Fibroblast of pulmonary artery (primary cell): ENCODE measurements at places on chromosomes 5 and 9.

DNA sequence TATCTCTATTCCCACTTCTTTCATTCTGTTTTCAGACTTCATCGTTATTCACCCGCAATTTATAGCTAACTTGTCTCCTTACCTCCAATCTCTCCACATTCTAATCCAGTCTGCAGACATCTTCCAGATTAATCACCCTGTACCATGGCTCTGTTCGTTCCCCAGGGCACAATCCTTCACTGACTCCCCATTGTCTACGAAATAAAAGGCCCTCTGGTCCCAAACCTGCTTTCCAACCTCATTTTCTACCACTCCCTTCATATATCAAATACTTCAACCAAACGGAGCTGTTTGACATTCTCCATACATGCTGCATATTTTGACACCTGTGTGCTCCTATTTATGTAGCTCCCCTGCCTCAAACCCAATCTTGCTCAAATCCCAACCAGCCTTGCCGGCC lies 1720.6 kb upstream of the WWC1 start:
- DNase-seq = no peak

- no peak for DNase-seq
These were observed 97.8 kb downstream of the MAST4 start for GRCh38 chr5:66694036-66694435.

GRCh38 chr9:1050125-1050895 lies at the start of gene DMRT2:
TSS of gene DMRT2 (plus strand) at chr9:1050357. CDS start at chr9:1051614, 1,257 bp downstream.
- DNase-seq = peak; percentile 70

- no peak for DNase-seq
These were observed 14.2 kb downstream of the CACNA1B start for GRCh38 chr9:137891588-137892423.

- no peak for DNase-seq
These were observed 3.0 kb upstream of the CRB2 start for GRCh38 chr9:123353041-123353440.

- DNase-seq = no peak
These were observed 14.3 kb downstream of the OTULINL start for GRCh38 chr5:14595891-14596290.

- no peak for DNase-seq
These were observed 9.4 kb downstream of the FBXW11 start for GRCh38 chr5:171997011-171997410.

GRCh38 chr9:124120272-124120671 lies 108.7 kb downstream of the LHX2 start:
- DNase-seq = no peak

DNA sequence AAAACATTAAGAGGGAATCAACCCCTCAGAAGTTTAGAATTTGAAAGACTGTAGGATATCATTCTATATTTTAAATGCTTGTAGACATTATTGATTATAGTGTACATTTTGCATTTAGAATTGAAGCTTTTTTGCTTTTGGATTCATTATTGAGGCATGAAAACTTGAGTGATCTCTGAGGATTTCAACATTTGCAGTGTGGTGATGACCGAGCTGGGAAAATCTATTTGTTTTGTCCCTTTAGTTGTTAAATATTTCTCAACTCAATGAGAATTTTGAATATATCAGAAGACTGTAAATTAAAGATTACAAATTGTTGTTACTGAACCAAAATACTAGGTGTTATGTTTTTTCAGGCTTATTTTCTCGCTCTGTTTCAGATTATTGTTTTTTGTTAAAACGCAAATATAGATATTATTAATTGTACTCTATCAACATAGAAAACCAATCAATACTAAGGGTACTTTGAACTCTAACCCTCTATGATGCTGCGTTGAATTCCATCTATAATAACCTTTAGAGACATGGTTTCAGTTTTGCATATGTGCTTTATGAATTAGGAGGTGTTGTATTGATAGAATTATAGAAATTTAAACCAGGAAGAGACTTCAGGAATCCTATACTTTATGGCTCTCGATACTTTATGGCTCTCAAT lies 19.3 kb upstream of the DMRTA1 start:
- no peak for DNase-seq

DNA sequence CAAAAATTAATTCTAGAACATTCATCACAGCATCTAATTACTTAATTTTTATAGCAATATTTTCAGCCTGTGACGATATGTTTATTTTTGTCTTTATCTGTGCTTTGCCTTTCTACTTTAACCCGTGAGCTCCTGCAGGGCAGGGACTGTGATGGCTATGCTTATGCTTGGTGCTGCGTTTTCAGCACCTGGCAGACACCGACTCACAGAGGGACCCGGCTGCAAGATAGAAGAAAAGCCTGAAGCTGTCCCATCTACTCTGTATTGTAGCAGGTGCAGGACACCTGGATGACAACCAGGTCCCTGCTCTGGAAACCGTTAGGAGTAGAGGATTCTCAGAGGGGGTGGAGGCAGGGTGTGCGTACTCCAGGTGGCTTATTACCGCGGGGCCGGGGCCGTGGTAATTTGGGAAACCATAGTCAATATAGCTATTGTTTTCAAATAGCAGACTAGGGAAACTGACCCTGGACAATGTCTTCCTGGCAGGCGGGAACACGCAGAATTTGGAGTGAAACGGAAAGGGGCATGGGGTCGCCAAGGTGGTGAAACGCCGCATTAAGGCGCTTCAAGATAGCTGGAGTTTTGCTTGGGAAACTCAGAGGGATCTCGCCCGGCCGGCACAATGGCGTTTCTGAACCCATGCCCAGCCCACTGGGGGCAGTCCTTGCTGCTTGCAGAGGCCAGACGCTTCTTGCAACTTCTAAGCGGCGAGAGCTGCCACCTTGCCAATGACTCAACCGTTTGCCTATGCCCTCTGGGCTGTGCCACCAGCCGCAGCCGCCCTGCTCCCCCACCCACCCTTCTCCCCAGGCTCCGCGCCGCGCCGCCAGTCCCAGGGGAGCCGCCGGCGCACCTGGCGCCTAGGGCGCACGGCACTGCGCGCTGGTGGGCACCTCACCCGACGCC lies 140.1 kb upstream of the PALM2AKAP2 start:
- DNase-seq = no peak
